ENCODE measurements at places on chromosomes 7 and 10.
A peak's percentile ranks its signal among the peaks of the same experiment; 100 is the strongest.

GRCh38 chr10:33612551-33612950 lies 278.1 kb upstream of the NRP1 start:
- no peak for DNase-seq

GRCh38 chr7:26375726-26376174 lies 84.1 kb downstream of the SNX10 start:
- DNase-seq: no peak

DNA sequence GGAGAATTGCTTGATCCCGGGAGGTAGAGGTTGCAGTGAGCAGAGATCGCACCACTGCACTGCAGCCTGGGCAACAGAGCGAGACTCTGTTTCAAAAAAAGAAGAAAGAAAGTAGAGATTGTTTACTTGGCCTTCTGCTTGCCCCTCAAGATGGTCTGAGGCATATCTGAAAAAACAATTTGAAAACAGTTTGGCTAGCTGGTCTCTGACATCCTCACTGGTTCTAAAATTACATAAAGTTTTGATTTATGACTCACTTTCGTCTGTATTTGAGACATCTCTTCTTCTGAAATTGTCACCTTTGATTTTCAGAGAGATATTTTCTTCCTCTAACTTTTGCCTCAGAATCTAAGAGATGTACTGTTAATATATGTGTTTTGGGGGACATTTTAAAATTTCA lies 49.6 kb upstream of the HELLS start:
- no peak for DNase-seq

- DNase-seq: no peak
Measured at GRCh38 chr7:155984028-155984580, 171.8 kb upstream of the SHH start.

- no peak for DNase-seq
Measured at GRCh38 chr7:116984511-116984910, 31.2 kb downstream of the ST7 start.

DNA sequence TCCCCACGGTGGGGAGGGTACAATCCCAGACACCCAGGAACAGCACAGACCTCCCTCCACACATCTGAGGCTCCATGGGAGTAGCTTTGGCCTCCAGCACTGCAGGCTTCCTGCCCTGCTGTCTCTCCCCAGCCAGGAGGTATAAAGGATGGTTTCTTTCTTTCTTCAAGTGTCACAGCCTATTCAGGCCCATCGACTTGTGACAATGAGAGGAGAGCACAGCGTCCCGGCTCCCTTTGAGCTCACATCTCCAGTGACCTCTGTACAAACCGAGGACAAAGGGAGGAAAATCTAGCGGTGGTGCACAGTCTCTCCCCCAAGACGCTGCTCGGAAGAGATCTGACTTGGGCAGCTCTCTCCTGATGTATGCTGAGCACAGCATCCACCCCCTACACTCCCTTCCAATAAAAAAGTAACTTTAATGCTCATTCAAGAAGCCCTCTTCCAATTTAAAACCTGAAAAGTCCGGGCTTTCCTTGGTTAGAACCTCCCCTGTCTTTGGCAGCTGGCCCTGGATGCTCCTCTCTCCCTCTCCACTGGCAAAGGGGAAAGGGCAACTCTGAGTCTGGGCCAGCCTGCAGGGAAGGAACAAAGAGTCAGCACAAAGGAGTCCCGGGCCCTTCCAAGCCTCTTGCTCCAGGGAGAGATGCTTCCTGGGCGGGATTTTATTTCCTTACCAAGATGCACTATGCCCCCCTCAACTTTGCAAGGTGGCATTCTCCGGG lies 18.0 kb downstream of the CHST15 start:
- no peak for DNase-seq

- no peak for DNase-seq
Measured at GRCh38 chr10:3397231-3397630, 224.6 kb upstream of the PITRM1 start.

GRCh38 chr7:127629268-127629854 lies 11.4 kb upstream of the PAX4 start:
- peak; percentile 94 for DNase-seq

- DNase-seq: no peak
Measured at GRCh38 chr7:77269360-77270093, 69.9 kb upstream of the FGL2 start.

DNA sequence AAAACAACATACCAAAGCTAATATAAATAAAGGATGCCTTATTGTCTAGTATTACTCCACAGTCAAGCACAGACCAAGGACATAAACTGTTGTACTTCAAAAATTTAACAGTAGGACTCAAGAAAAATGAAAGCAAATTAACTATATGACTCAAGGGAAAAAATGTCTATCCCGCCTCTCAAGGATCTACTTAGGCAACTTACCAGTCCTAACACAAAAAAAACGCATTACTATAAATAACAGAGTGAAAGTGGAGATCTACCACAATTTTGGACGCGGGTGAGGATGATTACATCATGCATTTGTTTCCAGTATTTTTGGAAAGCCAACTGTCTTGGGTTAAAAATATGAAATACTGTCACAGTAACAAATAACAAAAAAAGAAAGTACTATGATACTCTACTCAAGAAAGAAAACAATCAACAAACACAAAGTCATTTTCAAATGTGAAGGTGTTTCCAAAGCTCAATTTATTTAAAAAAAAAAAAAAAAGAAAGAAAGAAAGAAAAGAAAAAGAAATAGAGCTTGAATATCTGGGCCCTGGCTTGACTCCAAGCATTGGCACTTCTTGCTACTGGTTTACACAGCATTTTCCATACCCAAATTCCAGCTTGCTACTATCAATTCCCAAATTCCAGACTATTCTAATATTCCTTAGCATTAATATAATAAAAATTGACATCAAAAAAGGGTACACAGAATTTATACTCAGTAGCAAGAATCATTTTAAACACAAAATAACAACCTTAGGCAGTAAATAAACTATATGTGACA lies 99.4 kb downstream of the RSU1 start:
- no peak for DNase-seq

GRCh38 chr7:46162609-46163008 lies 241.5 kb upstream of the IGFBP3 start:
- no peak for DNase-seq

DNA sequence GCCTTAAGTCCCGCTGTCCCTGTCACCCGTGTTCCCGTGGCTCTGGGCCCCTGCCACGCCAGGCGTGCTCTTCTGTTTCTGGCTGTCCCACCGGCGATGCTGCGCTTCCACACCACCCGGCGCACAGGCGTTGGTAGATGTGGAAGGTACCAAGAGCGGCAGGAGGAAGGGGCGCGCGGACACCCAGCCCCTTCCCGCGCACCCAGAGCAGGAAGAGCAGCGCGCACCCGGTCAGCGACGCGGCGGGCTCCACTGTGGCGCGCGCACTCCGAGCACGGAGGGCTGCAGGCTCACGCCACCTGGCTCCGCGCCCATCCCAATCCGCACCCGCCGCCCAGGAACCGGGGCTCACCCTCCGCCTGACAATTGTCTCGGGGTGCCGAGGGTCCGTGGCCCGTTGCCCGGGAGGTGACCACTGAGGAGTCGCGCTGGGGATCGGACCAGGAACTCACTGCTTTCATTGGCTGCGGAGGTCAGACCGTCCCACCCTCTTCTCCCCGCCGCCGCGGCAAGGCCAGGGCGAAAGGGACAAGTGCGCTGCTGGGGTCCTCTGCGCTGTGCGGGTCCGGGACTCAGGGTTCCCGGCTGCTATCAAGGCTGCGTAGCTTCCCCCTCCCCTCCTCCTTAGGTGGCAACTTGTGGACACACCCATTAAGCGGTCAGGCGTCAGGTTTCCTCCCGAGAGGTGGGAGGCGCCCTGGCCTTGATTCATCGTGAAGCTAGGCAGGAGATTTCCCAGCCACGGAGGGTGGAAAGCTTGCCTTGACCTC lies 121.6 kb upstream of the ZNF92 start:
- DNase-seq: peak; percentile 93

- DNase-seq: no peak
Measured at GRCh38 chr10:33183655-33184054, 150.8 kb downstream of the NRP1 start.

- no peak for DNase-seq
Measured at GRCh38 chr7:121874298-121874697, 1.3 kb downstream of the PTPRZ1 start.

DNA sequence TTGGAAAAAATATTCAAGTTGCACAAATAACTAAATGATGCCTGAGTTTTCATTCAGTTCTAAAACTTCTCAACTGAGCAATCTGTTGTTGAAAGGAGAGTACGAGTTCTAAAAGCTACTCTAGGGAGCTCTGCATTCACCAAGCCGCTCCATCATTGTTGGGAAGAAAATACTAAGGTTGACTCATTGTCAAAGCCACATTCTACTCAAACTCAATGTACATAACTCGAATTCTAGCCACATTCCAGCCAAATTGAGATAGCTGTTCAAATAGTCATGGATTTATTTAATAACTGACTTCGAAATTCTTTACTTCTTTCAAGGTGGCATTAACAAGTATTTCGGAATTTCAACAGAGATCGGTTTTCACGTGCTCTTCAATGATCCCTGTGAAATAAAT lies 63.4 kb downstream of the KIAA1217 start:
- DNase-seq: no peak

- DNase-seq: no peak
Measured at GRCh38 chr7:103689255-103689654, 243.2 kb upstream of the SLC26A5 start.

- no peak for DNase-seq
Measured at GRCh38 chr7:114375907-114376306, 38.7 kb upstream of the FOXP2 start.

DNA sequence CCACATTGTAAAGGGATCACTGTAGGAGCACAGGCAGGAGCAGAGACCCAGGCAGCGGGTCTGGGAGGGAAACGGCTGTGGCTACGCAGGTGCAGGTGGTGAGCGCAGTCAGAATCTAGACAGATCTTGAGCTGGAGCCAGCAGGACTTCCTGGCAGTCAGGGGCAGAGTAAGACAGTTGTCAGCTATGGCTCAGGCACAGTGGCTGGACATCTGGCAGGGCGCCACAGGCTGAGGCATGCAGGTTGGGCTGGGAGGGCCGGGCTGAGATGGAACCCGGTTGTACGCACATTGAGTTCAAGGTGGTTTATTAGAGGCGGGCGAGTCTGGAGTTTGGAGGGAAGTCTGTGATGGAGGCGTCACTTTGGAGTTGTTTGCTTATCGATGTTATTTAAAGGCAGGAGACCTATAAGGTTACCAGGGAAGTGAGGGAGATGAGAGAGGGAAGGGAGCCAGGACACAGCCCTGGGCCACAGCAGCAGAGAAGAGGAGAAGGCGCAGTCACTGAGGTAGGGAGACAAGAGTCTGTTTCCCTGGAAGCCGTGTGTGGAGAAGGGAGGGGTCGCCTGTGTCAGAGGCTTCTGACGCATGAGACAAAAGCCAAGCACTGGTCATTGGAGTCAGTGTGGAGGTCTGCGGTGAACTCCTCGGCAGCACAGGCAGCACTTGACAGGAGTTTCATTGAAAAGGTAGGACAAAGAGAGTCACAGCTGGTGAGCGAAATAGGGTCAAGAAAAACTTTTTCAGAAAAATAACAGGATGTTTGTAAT lies 73.8 kb downstream of the LANCL2 start:
- no peak for DNase-seq

DNA sequence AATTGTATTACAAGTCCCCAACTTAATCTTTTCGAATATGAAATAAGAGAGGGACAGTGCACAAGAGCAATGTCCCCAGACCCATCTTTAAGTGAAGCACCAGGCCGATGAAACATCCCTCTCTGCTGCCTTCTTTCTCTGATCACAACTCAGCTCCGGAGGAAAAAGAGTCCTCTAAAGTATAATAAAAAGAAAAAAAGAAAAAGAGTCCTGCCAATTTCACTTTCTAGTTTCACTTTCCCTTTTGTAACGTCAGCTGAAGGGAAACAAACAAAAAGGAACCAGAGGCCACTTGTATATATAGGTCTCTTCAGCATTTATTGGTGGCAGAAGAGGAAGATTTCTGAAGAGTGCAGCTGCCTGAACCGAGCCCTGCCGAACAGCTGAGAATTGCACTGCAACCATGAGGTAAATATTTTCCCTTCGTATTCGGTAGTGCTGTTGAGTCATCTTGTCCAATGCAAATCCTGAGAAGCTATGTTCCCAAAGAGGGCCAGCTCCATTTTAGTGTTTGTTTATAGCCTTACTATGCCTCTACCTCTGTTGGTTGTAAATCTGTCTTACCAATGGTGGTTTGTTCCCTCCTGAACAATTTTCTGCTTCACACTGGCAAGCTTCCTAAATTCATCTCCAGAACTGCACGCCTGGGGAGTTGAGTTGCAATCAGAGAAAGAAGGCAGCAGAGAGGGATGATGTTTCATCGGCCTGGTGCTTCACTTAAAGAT lies at the start of gene IFIT2:
Gene IFIT2 (plus strand): TSS at position 326 of the 725 bp plus-strand sequence. CDS start 78 bp downstream, at position 404.
- no peak for DNase-seq

DNA sequence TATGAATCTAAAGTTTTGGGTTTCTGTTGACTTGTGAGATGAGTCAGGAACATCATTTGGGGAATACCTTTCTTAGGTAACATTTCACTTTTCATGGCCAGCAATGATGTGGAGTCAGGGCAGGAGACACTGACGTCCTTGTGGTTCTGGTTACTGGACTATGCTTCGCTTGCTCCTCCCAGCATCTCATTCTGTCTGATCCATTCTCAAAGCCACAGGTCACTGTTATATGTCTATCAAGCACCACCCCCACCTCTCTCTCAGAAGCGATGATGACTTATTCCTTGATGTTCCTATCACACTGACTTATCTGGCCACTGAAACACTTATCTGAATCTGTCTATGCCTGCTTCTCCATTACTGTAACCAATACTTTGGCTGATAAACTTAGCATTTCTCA lies 51.6 kb downstream of the TES start:
- DNase-seq: no peak

- no peak for DNase-seq
Measured at GRCh38 chr7:1526271-1526754, 4.2 kb upstream of the MAFK start.

DNA sequence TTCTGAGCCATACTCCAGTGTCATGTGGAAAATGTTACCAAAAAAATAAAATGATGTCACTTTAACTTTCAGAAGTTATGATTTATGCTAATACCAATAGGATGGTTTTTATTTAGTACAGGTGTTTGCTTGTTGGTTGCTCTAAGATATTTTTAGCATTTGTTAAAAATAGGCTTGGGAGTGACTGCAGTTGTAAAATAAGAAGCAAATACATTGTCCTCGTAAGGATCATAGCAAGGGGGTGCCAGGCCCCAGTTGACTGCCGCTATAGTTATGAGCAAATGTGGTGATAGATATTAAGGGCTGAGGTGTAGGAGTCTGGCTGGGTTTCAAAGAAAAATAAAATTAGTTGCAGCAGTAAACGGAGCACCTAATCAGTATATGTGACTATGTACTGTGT lies 354.4 kb upstream of the BMPER start:
- no peak for DNase-seq

- DNase-seq: no peak
Measured at GRCh38 chr10:129622291-129622690, 155.2 kb downstream of the MGMT start.

DNA sequence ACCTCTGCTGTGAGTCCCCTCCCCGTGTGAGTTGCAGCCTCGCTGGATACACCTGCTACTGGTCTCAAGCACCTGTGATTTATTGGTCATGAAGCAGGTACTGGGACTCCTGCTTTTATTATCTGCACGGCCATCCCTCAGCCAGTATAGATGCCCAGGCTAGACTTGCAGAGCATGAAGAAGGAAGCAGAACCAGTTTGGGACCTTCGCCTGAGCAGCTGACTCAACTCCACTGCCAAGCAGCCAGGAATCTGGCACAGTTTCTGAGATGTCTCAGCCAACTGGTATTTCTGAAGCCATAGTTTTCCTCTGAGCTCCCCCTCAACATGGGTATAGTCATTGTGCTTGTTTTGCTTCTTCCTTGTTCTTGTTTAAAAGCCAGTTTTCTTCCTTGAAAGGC lies 28.0 kb upstream of the SLC39A12 start:
- DNase-seq: no peak

GRCh38 chr7:157444011-157444842 lies 107.4 kb downstream of the DNAJB6 start:
- DNase-seq: peak; percentile 38

GRCh38 chr7:22653951-22654350 lies 73.0 kb upstream of the IL6 start:
- no peak for DNase-seq

All from H1 (cell line).